ENCODE measurements at places on chromosomes 16 and 17.
A peak's percentile ranks its signal among the peaks of the same experiment; 100 is the strongest.

- ATAC-seq, result no peak
Measured at GRCh38 chr17:80261159-80261894, 675 bp downstream of the RNF213 start.

GRCh38 chr17:11514565-11514964 is 83.7 kb upstream of the DNAH9 start:
- no peak for ATAC-seq

DNA sequence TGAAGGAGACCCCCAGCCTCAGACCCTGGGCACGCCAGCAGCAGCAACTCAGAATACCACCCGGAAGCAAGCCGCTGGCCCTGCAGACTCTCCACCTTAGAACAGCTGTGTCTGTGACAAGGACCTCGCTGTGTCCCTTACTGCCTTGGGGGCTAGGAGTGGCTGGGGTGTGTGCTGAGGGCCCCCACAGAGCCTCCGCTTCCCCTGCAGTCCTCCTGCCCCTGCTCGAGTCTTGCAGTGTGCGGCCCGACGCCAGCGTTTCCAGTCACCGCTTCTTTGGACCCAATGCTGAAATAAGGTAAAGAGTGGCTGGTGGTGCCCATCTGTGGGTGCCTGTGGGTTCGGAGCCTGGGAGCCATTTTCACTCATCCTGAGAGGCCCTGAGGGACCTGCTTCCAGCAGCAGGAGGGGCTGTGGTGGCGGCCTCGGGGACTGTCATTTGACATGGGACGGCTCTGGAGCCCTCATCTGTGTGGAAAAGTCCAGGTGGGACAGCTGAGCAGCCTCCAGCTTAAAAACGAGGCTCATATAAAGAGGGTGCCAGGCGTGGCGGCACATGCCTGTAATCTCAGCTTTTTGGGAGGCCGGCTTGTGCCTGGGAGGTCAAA is 14.7 kb upstream of the MC1R start:
- no peak for ATAC-seq

GRCh38 chr17:78324391-78325075 is 35.3 kb downstream of the SOCS3 start:
- peak; percentile 36 for ATAC-seq

DNA sequence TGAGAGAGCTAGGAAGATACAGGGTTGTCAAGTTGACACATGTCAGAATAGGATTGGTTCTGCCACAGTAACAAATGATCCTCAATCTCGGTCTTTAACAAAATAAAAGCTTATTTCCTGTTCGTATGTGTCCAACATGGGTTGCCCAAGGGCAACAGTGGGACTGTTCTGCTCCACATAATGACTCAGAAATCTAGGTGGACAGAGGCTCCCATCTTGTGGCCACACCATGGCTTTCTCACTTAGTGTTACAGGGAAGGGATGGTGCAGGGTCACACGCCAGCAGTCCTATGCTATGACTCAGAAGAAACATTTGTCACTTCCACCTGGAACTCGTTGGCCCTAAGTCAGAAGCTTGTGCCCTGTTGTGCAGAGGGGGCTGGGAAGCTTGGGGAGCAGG is 364.9 kb downstream of the SNX29 start:
- no peak for ATAC-seq

DNA sequence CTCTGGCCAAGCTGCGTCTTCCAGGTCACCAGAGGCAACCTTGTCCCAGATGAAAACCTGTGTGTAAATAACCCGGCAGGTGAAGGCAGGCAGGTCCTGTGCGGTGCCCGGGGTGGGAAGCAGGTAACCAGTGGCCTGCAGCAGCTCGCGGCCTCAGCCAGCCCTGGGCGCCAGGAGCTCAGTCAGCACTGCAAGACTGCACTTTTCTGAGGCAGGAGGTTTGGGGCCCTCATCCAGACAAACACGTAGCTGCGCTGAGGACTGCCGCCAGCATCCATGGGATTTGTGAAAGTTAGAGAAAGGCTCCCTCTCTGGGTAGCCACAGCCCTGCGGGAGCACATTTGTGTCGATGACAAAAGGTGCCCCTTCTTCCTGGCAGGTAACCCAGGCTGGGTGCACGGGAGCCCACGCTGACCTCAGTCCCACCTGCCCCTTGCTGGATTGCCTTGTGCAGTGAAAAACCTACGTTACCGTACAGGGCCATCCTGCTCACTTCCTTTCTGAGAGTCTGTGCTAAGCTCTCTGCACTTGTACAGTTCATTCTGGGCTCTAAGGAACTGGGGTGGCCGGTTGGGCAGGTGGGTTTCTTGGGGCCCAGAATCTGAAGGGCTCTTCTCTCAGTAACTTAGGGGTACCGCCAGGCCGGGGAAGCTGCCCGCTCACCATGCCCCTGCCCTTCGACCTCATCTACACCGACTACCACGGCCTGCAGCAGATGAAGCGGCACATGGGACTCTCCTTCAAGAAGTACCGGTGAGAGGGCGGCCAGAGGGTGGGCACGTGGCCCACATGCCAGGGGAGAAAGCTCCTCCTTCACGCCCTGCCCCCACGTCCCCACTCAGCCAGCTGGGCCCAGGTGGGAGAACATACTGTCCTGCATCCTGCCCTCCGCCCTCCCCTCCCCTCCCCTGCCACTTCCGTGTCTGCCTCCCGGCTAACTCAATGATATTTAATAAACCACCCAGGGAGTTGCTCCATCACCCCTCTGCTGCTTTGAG is 56.4 kb downstream of the MGAT5B start:
- ATAC-seq, result no peak

DNA sequence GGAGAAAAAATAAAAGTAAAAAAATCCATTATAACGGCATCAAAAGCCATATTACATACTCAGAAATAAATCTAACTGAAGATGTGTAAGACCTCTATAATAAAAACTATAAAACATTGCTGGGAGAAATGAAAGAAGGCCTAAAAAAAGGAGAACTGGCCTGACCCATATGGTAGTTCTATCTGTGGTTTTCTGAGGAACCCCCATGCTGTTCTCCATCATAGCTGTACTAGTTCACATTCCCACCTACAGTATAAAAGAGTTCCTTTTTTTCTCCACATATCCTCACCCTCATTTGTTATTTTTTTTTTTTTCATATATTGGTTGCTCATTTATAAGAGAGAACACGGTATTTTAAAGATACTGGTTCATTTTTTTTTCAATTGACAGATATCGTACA is 191.8 kb downstream of the STX8 start:
- ATAC-seq, result no peak

GRCh38 chr17:14581186-14581830 is 280.4 kb downstream of the HS3ST3B1 start:
- ATAC-seq, result no peak

DNA sequence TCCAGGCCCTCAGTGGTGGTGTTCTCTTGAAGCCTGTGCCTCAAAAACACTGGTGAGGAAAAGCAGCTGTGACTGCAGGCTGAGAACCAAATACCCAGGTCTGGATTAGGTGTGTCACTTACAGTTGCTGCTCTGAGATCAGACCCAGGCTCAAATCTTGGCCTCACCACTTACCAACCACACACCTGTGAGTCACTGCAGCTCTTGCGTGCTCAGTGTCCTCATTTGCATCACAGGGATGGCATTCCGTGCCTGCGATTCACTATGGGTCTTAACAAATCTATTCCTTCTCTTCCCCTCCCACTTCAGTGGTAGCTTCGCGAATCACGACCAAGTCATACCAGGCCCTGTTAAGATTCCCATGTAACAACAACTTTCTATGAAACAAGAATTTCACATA is 233.4 kb upstream of the HSBP1 start:
- no peak for ATAC-seq

- no peak for ATAC-seq
Measured at GRCh38 chr17:16106161-16106891, 106.7 kb downstream of the TTC19 start.

GRCh38 chr17:50934672-50935220 is 68.6 kb upstream of the TOB1 start:
- no peak for ATAC-seq

DNA sequence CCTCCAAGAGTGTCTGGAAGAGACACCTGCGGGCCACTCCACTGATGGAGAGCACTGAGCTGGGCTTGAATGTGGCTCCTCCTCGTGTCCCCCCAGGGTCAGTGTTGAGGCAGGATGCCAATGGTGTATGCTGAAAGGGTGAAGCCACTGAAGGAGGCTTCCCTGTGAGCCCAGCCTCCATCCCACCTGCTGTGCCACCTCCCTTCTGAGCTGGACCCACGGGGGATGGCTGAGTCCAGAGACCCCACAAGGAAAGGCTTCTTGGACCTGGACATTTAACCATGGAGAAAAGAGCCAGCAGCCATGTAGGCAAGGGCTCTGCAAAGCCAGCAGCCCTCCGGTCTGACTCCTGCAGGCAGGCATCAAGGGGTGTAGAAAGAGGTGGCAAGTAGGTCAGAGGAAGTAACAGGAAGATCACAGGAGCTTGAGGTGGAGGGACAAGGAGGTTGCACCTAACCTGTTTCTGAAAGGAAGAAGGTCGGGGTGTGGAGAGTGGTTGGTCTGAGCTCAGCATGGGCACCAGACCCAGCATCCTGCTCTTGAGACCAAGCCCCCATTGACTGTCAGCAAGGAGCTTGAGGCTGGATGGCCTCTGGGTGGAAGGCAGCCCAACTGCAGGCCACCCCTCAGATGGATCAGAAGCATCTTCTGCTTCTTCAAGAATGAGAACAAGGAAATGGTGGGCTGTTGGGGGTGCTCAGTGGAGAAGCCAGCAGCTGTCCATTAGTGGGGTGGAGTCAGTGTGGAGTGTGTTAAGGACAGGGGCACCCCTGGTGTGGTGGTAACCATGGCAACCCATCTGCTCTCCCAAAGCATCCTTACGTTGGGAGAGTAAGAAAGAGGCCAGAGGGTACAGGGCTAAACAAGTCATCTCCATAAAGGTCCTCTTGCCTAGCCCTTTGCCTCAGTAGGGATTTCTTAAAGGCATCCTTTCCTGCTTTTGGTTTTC is 80.7 kb downstream of the PLD6 start:
- no peak for ATAC-seq

DNA sequence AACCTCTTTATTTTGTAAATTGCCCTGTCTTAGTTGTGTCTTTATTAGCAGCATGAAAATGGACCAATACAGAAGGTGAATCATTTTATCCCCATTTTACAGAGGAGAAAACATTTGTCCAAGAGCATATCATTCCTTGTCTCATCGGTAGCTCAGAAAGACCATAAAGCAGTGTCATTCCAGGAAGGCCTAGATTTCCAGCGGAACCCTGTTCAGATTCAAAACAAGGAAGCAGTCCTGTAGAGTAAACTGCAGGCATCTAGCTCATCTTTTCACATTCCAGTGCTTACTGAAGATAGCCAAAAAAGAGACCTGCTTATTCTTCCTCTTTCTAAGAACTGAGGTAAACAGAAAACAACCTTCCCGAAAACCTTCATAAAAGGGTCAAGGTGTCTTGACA is 54.0 kb downstream of the PARN start:
- ATAC-seq, result no peak

DNA sequence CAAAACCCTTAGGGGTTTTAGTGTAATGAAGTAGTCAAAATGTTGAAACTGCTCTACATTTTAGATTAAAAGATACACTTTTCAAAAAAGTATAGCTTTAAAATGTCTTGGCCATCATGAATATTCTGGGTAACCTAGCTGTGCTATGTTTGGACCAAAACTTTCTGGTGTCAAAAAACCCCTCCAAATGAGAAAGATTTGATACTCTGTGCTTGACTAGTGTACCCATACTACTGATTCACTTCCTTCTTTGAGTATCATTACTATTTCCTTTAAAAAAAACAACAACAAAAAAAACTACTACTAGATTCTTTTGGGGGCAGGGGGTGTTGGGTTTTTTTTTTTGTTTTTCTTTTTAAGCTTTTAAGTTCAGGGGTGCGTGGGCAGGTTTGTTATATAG is 37.3 kb downstream of the PTRH2 start:
- no peak for ATAC-seq

DNA sequence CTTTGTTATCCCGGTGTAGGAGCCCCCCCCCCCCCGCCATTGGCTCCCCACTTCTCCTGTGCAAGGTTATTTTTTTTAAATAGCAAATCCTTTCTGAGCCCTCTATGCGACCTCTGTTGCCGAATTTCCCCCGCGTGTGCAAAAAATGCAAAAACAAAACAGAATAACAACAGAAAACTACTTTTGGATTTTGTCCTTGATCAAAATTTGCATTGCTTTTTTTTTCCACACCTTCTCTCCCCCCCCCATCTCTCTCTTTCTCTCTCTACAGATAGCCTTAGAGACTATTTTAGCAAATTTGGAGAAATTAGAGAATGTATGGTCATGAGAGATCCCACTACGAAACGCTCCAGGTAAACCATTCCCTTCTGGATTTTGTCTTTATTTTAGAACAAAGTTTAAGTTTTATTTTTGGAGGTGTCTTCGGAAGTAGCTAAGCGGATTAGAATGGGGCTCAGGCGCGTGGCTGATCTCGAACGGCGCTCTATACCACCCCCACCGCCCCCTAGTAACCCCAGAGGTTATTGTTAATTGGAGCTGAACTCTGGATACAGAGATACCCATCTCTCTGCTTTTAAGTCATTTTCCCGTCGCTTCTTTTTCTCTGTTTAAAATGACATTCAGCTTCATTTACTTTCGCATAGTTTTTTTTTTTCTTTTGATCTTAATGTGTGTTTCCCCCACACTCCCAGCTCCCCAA is 1.0 kb downstream of the MSI2 start:
- ATAC-seq, result no peak

DNA sequence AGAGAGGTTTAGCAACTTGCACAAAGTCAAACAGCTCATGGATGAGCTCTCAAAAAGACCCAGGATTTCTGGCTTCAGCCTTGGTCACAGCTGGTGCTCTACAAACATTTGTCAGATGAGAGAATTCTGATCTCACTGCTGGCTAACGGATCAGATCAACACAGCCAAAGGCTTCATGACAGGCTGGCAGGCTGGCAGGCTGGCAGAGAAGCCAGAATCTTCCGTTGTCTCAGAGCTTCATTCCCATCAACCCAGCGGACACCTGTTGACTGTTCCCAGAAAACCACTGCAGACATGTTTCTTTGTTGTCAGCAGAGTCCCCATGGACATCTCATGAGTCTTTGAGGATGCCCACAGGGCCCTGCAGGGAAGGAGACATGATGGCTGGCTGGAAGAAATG is 303.8 kb upstream of the ASIC2 start:
- no peak for ATAC-seq

- no peak for ATAC-seq
Measured at GRCh38 chr17:38851434-38851833, 2.1 kb downstream of the RPL23 start.

DNA sequence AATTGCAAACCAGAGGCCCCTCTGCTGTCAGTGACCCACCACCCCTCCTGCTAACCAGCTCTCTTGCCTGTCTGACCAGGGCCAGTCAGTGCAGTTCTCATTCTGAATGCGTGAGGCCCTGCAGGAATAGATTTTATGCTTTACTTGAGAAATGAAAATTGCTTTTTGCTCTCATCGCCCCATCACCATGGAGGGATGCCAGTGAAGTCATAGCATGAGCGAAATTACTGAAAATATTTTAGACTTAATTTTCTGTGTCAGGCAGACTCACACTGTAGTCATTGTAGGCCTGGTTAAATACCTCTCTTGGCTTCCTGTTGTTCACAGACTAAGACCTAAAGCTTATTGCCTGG is 490.5 kb upstream of the CDH5 start:
- ATAC-seq, result no peak

GRCh38 chr16:49112754-49113153 is 168.9 kb downstream of the CBLN1 start:
- ATAC-seq, result no peak

- ATAC-seq, result no peak
Measured at GRCh38 chr17:33038740-33039139, 47.1 kb downstream of the SPACA3 start.

GRCh38 chr17:37373530-37374159 is 2.1 kb upstream of the C17orf78 start:
- peak; percentile 92 for ATAC-seq

GRCh38 chr16:50282010-50282538 is 15.7 kb downstream of the ADCY7 start:
- peak; percentile 42 for ATAC-seq

GRCh38 chr16:10922328-10923145 is 19.7 kb downstream of the DEXI start:
- no peak for ATAC-seq
